ENCODE measurements at places on chromosomes 6 and 20.
A peak's percentile ranks its signal among the peaks of the same experiment; 100 is the strongest.

DNA sequence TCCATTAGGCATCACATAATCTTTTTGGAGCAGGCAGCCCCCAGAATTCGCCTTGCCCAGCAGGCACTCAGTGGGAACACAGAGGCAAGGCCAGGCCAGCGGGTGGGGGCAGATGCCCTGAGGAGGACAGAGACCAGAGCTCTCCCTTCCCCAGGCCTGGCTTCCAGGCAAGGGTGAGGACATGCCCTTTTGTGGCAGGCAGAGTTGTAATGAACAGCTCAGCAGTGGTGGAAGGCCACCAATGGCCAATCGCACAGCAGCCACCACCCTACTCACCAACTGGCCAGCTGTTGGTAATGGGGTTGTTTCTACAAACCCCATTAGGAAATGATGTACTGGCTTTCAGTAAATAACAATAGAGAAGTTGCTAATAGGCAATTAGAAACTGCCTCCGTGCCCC is 15.4 kb upstream of the DDO start:
- DNase-seq: no peak

DNA sequence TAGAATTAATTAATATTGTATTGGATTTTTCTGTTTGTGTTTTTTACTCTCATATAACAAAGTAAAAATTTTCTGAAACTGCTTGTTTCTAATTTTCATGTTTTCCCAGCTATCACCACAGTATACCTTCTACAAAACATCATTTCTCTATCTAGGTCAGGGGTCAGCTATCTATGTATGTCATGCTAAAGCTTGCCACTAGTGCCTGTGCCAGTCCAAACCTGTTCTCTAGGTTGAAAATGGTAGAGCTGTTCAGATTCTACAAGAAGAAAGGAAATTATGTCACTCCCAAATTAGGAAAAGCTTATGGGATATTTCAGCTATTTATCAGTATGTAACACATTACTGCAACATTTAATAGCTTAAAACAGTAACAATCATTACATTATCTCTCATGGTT is 5.8 kb upstream of the ME1 start:
- DNase-seq: no peak

DNA sequence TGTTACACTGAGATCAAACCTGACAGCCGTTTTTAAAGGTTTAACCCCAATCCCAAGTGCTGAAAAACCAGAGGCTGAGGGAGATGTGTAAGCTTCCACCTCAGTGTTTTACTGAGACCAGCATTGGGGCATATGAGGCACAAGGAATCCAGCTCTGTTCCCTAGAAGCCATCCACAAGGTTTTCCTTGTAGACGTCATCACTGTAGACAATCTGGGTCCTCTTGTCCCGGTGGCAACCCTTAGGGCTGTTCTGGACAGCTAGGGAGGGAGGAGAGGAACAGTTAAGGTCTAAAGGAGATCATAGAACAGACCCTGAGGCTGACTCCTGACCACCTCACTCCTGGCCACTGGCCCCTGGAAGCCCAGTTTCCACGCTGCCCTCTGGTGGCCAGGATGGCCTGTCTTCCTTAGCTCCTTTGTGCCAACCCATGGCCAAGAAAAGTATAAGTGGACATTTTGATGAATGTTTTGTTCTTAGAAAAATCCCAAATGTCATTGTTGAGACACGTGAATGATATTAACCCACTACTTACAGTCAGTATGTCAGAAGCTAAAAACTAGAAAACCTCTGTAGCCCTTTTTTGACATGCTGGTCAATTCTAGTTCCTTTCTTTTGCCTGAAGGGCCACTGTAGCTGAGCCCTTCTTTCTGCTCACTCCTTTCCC is 6.4 kb downstream of the CFB start:
- peak; percentile 79 for DNase-seq

DNA sequence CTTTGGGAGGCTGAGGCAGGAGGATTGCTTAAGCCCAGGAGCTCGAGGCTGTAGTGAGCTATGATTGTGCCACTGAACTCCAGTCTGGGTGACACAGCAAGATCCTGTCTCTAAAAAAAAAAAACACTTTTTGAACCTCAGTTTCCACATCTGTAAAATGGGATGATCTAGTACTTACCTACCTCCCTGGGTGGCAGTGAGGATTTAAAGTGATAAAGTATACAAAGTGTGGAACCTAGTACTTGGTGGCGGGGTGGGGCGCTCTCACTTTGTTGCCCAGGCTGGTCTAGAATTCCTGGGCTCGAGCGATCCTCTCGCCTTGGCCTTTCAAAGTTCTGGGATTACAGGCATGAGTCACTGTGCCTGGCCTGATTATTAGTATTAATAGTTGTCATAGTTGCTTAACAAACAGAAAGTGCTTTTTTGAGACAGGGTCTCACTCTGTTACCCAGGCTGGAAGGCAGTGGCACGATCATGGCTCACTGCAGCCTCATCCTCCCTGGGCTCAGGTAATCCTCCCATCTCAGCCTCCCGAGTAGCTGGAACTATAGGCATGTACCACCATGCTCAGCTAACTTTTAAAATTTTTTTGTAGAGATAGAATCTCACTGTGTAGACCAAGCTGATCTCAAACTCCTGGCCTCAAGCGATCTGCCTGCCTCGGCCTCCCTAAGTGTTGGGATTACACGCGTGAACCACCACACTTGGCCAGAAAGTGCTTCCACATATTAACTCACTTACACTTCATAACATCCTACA is 7.0 kb upstream of the PLTP start:
- no peak for DNase-seq

- peak; percentile 24 for DNase-seq
Observed at GRCh38 chr6:166202321-166202733, 34.7 kb upstream of the TBXT start.

DNA sequence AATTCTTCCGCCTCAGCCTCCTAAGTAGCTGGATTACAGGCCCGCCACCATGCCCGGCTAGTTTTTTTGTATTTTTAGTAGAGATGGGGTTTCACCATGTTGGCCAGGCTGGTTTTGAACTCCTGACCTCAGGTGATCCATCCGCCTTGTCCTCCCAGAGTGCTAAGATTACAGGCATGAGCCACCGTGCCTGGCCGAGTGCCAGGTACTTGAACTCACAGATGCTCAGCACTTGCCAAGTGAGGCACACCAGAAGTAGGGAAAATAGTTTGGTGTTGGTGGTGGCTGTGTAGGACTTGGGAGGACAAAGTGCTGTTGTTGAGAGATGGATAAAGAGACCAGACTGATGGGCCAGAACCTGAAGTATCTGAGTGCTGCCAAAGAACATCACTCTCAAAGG is 40.0 kb upstream of the MBOAT1 start:
- DNase-seq: no peak

DNA sequence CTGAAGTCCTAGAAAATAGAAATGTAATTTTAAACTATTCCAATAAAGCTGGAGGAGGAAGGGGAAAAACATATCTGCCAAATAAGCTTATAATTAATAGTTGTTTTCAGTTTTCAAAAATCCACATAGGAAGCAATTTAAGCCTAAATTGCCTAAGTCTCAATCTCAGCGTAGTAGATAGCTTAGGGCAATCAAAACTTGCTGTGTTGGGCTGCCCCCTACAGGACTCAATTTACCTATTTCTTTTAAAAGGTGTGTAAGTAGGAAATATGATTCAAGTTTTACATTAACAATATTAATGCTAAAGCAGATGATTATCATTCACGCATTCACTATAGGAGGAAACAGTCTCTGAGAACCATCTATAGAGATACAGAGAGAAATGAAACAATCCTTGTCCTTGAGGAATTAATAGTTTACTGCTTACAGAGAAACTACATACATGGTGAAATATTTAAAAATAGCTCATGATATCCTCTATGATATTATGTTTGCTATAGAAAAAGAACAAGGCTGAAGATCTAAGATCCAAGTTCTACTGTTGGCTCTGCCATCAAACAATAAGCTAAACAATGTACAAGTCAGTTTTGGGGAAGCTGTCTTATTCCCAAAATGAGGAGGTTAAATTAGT is 102.1 kb downstream of the ATG5 start:
- DNase-seq: peak; percentile 86

DNA sequence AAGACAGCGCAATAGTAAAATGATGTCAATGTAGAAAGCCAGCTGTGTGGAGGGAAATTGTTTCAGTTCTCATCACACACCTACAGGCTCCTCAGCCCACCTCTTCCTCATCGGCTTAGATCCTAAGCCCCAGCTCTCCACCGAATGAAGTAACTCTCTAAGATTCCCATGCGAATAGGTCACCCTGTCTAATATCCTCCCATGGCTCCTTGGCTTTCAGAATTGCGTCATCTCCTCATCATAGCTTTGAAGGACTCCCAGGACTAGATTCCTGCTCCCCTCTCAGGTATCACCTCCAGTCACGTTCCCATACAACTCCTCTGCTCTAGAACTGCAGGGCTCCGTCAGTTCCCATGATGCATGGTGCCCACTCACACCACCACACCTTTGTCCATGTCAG is 16.2 kb upstream of the SLC22A16 start:
- peak; percentile 56 for DNase-seq

All from suppressor macrophage treated with lipopolysaccharide for 4 hours (primary cell).